Naive thymus-derived CD8-positive, alpha-beta T cell (primary cell): ENCODE measurements at places on chromosomes 3 and 15. TPM values are rescaled to one million over a fixed set of nuclear protein-coding genes. Genes with fewer than 3 reads are reported as not detected.
A peak's percentile ranks its signal among the peaks of the same experiment; 100 is the strongest.

NLGN1 gene
- total RNA-seq: not detected

AGBL1 gene
- total RNA-seq: not detected

DNA sequence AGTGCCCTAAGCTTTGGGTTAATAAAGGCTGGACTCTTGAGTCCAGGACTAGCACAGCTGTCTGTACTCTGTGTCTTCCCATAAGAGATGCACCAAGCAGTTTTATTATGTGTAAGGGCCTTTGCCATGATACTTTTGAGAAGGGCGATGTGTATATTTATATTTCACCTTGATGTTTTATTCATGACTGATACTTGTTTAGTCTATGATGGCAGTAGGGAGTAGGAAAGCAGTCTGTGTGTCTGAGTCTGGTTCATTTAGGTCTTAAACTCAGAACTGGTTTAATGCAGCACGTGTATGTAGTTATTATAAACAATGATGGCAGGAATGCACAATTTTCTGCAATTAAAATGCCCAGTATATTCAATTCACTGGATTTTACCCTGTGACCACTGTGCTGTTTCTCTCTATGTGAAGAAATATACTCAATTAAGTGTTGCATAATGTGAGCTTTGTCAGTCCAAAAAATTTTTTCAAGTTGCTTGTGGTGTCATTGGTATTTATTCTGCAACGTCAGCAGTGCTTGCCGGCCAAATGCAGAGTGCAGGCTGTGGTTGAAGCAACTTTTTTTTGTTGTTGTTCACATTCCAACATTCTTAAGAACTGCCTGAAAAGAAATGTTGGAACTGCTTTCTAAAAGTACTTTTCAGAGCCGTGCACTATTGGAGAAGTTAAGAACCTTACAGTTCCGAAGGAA, 423.7 kb upstream of the SEMA6D start:
- H3K4me3 ChIP-seq: no peak overlapping the region
- H3K27me3 ChIP-seq: no peaks in the 10 kb centered on the region
- no peak overlapping the region for H3K27ac ChIP-seq
- no peak for DNase-seq
- no peaks in the 10 kb centered on the region for H3K36me3 ChIP-seq
- no peaks in the 10 kb centered on the region for H3K4me1 ChIP-seq

DNA sequence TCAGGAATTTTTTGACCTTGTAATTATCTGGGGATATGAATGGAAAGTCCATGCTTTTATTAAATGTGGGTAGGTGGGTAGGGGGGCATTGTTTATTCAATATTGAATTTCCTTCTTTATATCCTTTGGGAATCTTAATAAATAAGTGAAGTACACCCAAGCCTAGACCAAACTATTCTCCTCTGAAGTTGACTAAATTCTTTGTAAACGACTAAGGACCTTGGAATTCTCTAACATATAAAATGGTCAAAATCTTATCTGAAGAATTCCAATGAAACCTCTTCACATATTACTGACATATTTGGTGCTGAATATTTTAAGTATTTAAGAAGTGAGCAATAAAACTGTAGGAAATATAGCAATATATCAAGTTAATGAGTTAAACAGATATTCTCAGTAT, 1432.1 kb upstream of the GBE1 start:
- no peaks in the 10 kb centered on the region for H3K36me3 ChIP-seq
- H3K27me3 ChIP-seq: no peaks in the 10 kb centered on the region
- no peaks in the 10 kb centered on the region for H3K4me1 ChIP-seq
- DNase-seq: no peak
- no peak overlapping the region for H3K4me3 ChIP-seq

DNA sequence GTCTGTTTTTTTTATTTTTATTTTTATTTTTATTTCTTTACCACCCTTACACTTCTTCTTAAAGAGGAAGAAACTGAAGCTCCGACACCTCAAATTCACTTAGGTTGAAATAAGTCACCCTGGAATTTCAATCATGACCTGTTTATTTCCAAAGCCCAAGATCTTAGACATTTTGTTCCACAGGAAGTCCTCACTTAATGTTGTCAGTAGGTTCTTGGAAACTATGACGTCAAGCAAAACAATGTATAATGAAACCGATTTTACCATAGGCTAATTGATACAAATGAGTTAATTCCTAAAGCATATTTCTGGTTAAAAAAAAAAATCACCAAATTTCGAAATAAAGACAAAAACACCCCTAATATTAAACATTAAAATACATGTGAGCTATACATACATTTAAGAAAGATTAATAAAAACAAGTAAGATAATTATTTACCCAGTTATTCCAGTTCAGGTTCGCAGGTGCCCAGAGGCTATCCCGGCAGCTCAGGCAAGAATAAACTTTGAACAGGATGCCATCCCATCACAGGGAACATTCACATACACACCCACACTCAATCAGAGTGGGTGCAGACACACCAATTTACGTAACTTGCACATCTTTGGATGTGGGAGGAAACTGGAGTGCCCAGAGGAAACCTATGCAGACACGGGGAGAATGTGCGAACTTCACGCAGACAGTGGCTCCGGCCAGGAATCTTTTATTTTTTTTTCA, 391.0 kb downstream of the RAP2B start:
- no peaks in the 10 kb centered on the region for H3K36me3 ChIP-seq
- DNase-seq: no peak
- H3K4me1 ChIP-seq: no peaks in the 10 kb centered on the region
- no peaks in the 10 kb centered on the region for H3K27me3 ChIP-seq
- no peak overlapping the region for H3K27ac ChIP-seq

DNA sequence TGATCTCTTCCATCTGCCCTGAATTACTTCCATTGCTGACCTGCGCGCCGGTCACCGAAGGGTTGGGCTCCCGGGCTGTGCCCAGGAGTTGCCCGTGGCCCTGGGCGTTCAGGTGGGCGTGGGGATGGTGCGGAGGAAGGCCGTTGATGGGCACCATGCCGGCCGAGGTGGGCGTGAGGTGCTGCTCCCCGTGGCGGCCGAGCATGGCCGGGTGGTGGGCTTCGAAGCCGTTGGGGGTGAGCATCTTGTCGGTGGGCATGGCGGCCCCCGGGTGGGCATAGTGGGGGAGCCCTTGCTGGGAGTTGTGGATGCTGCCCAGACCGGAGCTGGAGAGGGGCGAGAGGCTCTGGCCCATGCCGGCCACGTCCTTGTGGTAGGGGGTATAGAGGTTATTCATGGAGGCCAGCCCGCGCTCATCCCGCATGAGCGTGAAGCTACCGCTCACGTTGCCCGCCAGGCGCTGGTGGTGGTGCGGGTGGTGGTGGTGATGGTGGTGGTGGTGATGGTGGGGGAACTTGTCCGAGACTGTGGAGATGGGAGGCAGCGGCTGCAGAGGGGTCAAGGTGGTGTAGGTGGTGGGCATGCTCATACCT, 1.0 kb downstream of the ONECUT1 start:
- H3K4me1 ChIP-seq: peaks cover 27% of the 10 kb centered on the region
- no peak overlapping the region for H3K27ac ChIP-seq
- no peak for DNase-seq
- H3K27me3 ChIP-seq: peaks cover 89% of the 10 kb centered on the region
- H3K36me3 ChIP-seq: no peaks in the 10 kb centered on the region

- H3K4me3 ChIP-seq: no peak overlapping the region
- DNase-seq: no peak
- no peaks in the 10 kb centered on the region for H3K4me1 ChIP-seq
- no peak overlapping the region for H3K27ac ChIP-seq
These were observed 489.2 kb upstream of the UBE2E2 start for GRCh38 chr3:22713936-22714335.

- H3K36me3 ChIP-seq: peaks cover 29% of the 10 kb centered on the region
- H3K27me3 ChIP-seq: no peaks in the 10 kb centered on the region
- peaks cover 75% of the 10 kb centered on the region for H3K4me1 ChIP-seq
- H3K27ac ChIP-seq: peak overlapping the region; percentile 53
- no peak overlapping the region for H3K4me3 ChIP-seq
These were observed 28.5 kb downstream of the RFTN1 start for GRCh38 chr3:16484984-16485383.

GRCh38 chr3:167656821-167657220, 3.1 kb upstream of the WDR49 start:
- peaks cover 4% of the 10 kb centered on the region for H3K36me3 ChIP-seq
- no peak overlapping the region for H3K4me3 ChIP-seq
- no peak for DNase-seq
- H3K4me1 ChIP-seq: peaks cover 10% of the 10 kb centered on the region
- H3K27me3 ChIP-seq: peaks cover 10% of the 10 kb centered on the region
- no peak overlapping the region for H3K27ac ChIP-seq

DNA sequence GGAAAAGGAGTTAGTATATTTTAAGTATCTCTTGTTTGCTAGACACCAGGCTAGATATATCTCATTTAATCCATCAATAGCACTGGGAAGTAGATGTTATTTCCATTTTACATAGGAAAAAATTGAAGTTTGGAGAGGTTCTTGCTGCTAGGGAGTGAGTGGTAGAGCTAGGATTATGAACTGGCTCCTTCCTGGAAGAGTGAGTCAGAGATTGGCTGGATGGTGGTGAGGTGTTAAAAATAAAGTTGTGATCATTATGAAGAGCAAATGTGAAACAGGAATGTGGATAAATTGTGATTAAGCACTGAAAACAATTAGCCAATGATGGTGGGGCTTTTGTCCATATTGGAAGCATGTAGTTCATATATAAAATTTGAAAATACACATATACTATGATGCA, 234.2 kb downstream of the WNT5A start:
- no peak for DNase-seq
- peaks cover 2% of the 10 kb centered on the region for H3K27me3 ChIP-seq
- H3K36me3 ChIP-seq: no peaks in the 10 kb centered on the region
- no peak overlapping the region for H3K27ac ChIP-seq
